ENCODE measurements at places on chromosomes 6 and 20.

GRCh38 chr20:49699200-49699992 lies 14.3 kb downstream of the B4GALT5 start:
- no peak for DNase-seq

GRCh38 chr20:420166-420620 lies 12.1 kb downstream of the RBCK1 start:
- no peak for DNase-seq

- no peak for DNase-seq
Observed at GRCh38 chr6:96620851-96621250, 57.9 kb downstream of the FHL5 start.

DNA sequence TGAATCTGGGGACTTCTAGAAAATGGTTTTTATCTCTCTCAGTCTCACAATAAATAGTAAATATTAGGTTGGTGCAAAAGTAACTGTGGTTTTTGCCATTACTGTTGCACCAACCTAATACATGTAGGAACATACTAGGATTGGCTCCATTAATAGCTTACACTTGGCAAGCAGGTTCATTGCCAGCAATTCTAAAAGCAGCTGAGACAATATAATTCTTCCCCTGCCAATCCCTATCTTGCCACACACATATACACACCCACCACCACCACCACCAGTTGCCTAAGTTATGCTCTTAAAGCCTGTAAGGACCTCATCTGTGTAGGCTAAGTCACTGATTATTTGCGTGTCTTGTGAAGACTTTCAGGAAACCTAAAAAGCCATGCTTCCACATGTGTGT lies 145.1 kb downstream of the KIF16B start:
- DNase-seq, result no peak

GRCh38 chr6:100617633-100618350 lies 153.1 kb upstream of the SIM1 start:
- no peak for DNase-seq

GRCh38 chr6:127458817-127459216 lies 372 bp downstream of the KIAA0408 start:
- DNase-seq, result no peak

DNA sequence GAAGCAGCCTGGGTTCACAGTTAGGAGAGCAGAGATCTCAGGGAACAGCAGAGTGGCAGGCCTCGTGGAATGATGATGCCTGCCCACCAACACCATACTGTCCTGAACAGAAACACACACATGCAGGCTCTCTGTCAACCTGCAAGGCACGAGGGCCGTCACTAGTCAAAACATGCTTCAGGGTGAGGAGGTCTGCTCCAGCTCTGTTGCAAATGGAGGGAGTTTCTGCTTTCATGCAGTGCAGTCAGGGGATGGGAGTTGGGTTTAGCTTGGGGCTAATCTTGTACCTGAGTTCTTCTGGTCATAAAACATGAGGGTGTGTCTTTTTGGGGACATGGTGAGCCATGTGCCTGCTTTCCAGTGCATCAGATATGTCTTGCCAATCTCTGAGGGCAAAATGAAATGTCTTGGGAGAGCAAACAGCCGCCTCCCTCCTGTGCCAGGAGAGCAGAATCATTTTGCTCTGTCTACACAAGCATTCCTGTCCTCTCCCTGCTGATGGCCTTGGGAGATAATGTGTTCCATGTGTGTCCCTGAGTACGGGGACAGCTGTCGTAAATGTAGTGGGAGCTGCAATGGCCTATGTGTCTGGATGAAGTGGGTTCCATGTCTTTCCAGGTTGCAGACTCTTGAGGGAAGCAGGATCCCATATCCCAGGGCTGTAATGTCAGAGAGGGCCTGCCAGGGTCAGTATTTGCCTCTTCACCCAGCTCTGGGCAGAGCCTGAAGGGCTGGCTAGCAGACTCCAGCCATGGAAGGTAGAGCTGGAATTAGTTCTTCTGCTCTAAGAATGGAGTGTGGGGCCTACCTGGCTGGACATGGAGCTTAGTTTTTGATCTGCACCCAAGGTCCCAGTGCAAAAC lies 40.6 kb downstream of the MAFB start:
- DNase-seq, result no peak

DNA sequence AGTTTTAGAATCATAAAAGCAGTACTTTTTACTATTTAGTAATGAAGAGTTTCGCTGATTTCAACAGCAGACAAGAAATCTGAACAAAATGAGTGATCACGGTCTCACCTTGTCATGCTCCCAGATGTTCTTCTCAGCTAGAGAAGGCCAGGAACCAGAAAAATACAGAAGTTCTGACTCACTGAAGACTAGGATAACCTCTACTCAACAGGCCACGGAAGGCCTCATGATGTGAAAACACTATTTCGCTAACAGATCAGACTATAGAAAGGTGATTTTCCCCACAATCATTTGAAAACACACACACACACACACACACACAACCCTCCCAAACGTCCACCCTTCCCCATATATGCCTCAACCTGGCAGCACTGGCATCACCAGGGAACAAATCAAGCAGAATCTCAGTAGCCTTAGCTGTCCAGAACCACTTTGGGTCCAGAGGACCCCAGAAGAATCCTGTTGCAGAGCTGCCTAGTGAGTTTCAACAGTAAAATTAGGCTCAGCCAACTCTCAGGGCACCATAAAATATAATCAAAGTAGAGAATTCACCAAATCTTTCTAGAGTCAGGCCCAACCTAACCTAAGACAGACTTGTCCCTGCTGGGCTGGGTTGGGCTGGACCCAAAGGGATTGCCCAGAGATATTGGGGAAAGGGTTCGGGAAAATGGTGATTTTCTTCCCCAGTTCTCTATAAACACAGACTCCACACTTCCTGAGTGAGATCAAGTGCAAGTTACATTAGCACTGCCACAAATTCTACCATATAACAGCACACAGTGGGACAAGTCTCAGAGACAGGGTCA lies 7.9 kb downstream of the EXOC2 start:
- DNase-seq, result no peak

DNA sequence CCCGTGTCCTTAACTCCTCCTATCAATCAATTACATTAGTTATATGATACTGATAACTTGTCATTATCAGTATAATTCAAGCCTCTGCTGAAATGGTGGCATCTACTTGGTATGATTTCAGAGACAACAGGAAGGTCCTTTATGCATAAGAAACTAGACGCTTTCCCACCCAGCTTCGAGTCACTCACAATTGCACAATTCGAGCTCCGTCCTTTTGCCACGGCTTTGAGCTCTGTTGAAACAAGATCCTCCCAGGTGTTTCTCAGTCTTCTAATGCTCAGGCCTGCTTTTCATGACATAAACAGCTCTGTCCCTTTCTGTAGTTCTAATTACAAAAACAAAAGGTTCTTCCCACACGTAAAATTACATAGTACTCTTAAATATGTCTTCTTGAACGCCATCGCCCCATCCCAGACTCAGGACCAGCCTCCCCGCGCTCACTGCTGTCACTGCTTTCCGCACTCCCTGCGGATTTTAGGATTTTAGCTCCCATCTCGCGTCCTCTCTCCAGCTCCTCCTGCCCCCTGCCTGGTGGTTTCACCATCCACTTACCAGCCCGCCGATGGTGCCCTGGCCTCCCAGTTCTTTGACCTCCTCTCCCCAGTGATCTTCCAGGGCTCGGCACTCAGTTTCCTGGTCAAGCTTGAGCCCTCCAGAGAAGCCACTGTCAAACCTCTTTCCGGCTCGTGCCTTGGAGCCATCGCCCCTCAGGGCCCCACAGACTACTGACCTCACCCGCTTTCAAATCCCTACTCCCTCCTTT lies 23.2 kb upstream of the PNPLA1 start:
- no peak for DNase-seq

DNA sequence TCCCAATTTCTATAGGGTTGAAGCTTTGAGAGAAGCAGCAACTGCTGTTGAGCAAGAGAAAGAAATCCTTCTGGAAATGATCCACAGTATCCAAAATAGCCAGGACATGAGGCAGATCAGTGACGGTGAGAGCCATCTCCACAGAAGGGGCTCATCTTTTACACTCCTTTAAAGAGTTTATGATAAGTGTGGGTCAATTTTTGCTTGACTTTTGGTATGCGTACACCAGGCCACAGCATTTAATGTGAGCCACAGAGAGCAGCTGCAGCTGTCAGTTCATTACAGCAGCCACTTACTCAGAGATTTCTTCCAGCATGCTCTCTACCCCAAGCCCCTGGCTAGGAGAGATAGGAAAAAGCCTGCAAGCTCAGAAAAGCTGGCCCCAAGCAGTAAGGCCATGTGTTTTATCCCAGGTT lies 9.9 kb downstream of the BAG2 start:
- no peak for DNase-seq

GRCh38 chr20:3423126-3423525 lies 15.7 kb upstream of the DNAAF9 start:
- no peak for DNase-seq

DNA sequence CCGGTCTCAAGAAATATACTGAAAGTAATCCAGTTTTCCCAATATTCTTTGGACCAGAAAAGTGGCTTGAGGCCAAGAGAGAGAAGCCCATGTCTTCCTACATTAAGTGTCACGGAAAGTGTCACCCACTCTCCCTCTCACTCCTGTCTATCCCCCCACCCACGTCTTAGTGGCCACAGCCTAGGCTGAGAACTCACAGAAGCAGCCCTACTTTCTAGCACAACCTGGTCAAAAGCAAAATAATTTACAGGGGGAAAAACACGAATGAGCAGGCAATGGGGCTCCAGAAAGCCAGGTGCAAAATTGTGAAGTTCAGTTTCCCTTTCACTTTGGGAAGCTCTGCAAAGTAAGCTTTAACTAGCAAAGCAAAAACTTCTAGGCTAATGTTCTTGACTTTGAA lies 118.0 kb downstream of the OPRM1 start:
- no peak for DNase-seq

- no peak for DNase-seq
Observed at GRCh38 chr6:99026135-99026534, 78.4 kb upstream of the FBXL4 start.

DNA sequence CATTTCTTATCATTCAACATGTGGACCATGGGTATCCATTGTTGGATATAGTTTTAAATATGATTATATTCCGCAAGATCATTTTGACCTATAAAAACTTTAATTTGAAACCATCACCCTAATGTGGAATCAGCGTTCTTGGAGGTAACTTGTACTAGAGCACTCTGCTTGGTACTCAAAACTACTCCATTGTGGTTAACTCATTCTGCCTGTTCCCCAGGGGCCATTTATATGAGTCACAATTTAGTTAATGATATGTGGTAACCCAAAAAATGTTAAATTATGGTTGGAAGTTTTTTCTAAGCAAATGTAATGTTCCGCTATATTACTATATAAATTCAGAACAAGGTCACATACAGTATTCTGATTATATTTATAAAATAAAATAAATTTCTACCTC lies 109.3 kb downstream of the TRDN start:
- no peak for DNase-seq

GRCh38 chr6:110615722-110616121 lies 139.3 kb upstream of the SLC22A16 start:
- no peak for DNase-seq

DNA sequence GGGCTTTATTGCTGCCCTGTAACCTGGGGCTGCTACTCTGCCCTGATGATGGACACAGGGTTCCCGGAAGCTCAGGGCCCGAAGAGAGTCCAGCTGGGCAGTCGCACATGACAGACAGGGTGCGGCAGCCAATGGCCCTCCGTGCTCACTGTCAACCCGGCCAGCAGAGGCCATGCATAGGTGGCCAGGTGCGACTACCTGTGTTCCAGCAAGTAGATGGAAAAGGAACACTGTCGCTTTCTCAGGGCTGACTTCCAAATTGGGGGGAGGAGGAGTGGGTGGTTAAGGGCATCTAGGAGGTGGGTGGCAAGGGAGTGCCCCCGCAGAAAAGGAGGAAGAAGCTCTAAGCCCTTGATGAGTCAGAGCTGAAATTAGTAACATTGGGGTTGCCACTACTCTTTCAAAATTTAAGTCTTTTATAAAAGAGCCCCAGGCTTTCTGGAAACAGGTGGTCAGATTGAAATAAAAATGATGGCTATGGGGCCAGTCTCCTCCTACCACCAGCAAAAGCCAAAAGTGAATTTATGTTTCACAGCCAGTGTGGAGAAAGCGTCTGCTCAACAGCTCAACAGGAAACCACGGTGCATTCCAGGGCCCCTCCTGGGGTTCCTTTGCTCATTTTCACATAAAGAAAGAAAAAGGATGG lies 2.3 kb upstream of the RAMACL start:
- no peak for DNase-seq

- no peak for DNase-seq
Observed at GRCh38 chr6:168033791-168034190, 36.3 kb downstream of the KIF25 start.

DNA sequence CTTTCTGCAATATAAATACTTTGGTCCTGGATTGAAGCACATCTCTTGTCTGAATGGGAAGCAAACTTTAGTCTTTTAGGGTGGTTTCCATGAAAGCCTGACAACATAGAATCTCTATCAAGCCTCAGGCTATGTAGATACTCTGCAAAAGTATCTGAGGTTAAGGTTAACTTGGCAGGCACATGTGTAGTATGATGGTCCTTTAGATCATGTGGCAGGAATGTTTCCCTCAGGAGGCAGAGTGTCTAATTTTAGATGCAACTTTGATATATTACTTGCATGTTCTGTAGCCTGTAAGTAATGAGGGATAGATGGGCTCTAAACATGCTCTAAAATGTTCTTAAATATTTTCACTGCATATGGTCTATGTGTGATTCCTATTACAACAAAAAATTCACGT lies 8.2 kb downstream of the MYB start:
- no peak for DNase-seq

- no peak for DNase-seq
Observed at GRCh38 chr20:55761100-55761499, 244.2 kb downstream of the CBLN4 start.

DNA sequence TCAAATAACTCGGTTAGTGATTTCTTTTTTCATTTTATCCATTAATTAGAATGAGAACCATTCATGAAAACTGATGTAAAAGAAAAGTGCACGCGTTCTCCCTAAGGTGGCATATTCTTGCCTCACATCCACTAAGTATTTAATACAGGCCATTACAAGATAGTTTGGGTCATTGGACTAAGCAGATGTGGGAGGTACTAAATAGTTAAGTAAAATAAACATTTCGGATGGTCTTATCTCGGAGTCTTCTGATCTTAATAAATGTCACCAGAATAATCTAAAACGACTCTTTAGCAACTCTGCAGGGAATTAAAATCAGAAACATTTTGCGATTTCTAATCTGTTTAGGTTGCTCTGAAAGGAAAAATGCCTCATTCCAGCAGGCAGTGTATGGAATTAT lies 78.7 kb downstream of the RFX6 start:
- DNase-seq, result no peak

All from stimulated activated CD4-positive, alpha-beta T cell treated with anti-CD3 and anti-CD28 coated beads, TNF-alpha, amount 100 ng/mL, for 1 hour (primary cell).